ENCODE measurements at places on chromosomes 5 and 9.

DNA sequence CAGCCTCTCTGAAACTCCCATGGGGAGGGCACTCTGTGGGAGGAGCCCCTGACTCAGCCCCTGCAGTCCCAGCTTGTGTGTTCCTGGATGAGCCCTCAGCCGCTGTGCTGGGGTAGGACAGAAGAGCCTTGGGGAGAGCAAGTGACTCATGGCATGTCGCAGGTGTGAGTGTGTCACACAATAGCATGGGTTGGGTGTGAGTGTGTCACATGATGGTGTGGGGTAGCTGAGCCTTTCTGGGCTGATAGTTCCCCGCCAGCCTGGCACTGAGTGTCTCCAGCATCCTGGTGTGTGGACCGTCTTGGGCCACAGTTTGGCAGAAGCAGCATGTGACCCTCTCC is 83.4 kb downstream of the PHF2 start:
- DNase-seq: no peak

DNA sequence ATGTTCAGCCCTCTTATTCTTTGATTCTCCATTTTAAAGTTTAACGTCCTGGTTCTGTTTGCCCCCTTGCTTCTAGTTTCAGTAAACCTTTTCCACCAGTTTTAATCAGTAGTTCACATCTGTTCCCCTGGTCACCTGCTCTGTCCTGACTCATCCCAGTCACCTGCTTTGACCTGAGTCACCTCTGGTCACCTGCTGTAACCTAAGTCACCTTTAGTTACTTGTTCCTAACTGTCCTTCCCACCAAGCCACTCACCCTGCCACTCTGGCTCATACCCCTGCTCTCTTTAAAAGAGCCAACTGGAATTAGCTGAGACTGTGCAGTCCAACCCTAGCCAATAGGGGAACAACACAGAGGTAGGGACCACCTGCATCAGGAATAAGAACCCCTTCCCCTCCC is 43.0 kb downstream of the SEMA6A start:
- DNase-seq: no peak

DNA sequence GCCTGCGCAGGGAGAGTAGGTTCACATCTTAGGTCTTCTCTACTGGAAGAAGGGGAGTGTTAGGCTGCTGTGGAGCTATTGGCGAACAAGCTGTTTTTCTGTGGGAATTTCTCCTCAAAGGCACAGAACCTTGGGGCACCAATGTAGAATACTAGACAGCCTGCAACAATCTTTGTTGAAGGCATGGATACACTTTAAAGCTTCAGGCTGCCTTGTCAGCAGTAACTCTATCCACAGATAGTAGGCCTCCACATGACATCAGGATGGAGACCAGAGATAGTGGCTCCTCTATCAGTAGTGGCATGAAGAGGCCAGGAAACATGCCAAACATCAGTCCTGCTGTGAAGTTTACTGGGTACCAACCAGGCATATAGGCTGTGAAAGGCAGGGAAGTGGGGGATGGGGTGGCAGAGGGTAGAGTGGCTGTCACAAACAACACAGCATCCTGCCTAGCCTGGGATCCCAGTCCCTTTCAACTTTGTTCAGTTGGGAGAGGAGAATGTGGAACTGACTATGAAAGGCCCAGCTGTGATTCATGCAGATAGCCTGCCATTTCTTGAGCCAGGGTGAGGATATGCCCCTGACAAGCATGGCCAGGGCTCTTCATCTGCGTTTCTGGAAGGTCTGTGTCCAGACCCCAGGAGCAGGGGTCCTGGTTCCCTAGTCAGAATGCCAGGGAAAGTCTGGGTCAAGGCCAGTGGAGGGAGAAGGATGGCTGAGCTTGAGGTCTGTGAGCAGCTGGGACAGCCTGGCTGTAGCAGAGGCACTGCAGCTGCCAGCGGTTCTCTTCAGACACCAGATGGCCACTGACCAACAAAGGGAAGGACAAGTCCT is 1.0 kb upstream of the HK3 start:
- no peak for DNase-seq

DNA sequence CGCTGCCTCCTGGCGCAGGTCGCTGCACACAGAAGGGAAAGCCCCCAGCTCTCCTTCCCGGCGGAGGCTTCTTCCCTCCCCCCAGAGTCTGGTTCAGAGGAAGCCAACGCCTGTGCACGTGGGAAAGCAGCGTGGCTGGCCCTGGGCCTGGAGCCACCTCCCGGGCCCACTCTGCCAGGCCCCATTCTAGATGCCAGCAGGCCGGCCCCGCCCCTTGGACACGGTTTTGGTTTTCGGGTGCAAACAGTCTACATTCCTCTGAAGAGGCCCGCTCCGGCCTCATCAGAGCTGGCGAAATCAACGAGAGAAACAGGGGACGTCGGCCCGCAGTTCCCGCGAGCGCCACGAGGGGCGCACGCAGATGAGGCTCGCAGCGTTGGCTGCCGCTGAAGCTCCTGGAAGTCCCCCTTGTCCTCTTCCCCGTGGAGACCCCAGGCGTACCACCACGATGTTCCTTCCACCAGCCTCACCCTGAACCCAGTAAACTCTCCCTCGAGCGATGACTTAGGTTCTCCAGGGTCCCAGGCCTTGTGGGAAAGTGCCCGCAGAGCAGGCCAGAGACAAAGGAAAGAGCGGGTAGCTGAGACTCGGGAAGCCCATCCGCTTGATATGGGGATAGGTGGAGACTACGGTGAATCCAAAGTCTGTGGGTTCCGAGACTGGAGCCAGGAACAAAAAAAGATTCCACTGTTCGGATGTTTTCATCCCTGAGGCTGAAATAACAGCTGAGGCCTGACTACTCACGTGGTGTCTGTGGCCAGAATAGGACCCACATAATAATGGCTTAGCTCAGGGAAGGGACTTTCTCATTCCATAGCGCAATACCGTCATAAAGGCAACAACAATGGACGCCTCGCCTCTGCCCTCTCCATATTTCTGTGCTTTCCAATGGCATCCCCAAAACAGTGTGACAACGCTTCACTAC is 64.2 kb downstream of the KLF4 start:
- peak; percentile 33 for DNase-seq

DNA sequence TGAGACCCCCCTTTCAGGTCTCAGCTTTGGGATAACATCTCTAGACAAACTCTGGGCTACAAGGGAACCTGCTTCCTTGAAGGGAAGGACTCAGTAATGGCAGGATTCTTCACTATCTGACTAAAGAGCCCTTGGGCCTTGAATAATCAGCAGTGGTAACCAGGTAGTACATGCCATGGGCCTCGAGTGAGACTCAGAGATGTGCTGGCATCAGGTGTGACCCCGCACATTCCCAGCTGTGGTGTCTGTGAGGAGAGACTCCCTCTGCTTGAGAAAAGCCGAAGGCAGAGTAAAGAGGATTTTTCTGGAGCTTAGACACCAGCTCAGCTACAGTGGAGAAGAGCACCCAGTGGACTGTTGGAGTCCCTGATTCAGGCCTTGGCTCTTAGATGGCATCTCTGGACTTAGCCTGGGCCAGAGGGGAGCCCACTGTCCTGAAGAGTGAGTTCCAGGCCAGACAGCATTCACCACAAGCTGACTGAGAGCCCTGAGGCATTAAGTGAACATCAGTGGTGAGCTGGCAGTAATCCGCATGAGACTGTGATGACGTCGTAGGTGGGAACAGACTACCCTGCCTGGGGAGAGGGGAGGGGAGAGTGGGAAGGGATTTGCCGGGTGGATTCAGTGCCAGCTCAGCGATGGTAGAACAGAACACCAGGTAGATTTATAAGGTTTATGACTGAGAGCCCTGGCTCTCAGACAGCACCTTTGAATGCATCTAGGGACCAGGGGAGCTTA is 5.3 kb upstream of the ZNF782 start:
- DNase-seq: no peak

GRCh38 chr5:110094548-110094947 is 404.8 kb downstream of the MAN2A1 start:
- DNase-seq: no peak

DNA sequence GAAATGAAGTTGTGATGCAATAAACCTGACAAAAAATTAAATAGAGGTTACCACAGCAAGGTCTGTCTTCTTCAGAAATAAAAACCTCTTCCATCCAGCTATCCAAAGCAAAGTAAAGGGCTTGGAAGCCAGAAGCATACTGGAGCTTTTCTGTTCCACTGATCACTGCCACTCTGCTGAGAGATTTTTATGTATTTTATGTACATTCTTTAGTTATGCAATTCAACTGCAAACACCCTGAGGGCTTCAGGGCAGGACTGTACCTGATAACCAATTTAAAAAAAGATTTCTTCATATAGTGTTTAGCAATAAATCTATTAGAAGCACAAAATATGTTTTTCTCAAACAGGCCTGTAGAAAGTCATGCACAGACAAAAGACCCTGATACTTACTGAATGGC is 326.9 kb upstream of the PUM3 start:
- DNase-seq: no peak

- no peak for DNase-seq
Measured at GRCh38 chr9:123353041-123353440, 3.0 kb upstream of the CRB2 start.

GRCh38 chr5:149839761-149840160 is 104.8 kb downstream of the PDE6A start:
- DNase-seq: no peak
